ENCODE measurements at places on chromosomes 6 and 20.

- DNase-seq: no peak
Observed at GRCh38 chr6:14450578-14450977, 333.0 kb downstream of the CD83 start.

- no peak for DNase-seq
Observed at GRCh38 chr6:14134211-14134910, 16.8 kb downstream of the CD83 start.

GRCh38 chr6:106825156-106825555 lies 149.4 kb downstream of the CD24 start:
- no peak for DNase-seq

- no peak for DNase-seq
Observed at GRCh38 chr20:50052550-50053361, 60.2 kb downstream of the UBE2V1 start.

GRCh38 chr6:105301756-105302616 lies 100.9 kb downstream of the PREP start:
- no peak for DNase-seq

DNA sequence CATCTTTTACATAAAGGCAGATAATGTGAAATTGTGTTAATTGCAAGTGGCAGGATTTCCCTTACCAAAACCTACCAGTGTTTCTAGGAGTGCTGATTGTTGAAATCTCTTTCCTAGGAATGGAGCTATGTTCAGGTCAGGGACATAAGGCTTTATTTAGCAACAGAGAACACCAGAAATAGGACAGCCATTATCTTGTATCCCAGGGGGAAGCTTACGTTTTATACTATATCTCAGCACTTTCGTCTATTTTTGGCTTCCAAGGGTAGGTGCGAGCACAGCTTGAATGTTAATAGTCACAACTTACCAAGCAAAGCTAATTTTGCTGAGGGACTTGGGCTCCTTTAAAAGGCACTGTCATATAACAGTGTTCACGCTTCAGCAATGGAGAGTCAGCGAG lies 94.0 kb downstream of the SYCP2 start:
- DNase-seq: no peak

DNA sequence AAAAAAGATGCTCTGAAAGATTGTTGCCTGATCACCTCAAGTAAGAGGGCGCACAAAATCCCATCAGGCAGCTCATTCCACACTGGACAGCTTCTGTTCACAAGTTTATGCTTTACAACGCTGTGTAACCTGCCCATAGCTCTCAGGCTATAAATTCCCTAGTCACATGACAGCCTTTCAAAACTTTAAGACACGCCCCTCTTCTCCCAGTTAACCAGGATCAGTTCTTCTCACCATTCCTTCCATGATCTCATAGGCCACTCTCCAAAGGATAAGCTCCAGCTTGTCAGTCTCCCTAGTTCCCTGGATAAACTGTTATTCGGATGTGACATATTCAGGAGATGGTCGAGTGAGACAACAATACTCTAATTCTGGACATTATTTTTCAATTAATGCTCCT lies 15.0 kb downstream of the ADNP start:
- DNase-seq: no peak

- no peak for DNase-seq
Observed at GRCh38 chr6:88135578-88136114, 30.5 kb downstream of the CNR1 start.

- no peak for DNase-seq
Observed at GRCh38 chr6:41757931-41758640, 10.9 kb upstream of the PGC start.

DNA sequence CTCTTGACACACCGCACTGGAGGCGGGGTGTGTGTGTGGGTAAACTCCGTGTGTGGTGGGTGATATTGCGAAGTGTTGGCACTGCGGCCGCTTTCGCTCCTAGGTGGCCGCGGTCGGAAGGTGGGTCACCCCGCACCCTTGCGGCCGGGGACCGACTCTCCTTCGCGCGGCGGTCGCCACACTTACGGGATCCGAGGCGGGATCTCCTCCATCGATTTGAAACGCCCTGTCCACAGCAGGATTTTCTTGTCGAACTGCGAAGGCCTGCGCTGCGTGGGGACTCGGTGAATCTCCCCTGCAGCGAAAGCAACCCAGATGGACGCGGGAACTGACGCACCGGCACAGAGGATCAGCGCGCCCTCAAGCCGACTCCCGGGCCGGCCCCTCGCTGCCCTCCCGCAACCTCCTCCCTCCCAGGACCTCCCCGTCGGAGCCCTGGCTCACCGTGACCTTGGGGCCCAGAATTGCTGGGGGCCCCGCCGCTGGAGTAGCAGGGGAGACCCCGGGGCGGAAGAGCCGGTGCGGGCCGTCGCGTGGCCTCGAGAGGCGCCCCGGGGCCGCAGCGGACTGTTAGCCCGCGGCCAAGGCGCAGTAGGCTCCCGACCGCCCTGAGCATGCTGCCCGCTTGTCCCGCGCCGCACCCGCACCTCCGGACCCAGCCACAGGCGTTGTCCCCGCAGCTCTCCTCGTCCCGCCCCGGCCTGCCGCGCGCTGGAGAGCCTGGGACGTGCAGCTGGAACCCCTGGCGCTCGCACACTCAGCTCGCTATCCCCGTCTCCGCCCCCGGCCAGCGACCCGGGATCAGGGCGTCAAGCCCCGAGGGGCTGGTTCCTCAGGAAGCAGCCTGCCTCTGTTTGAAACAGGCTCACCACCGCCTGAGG lies at the start of gene FAM162B:
FAM162B (minus strand) TSS at position 759 of the 881 bp plus-strand sequence; CDS start at position 616, 143 bp downstream.
- no peak for DNase-seq

- no peak for DNase-seq
Observed at GRCh38 chr20:5349448-5349847, 32.7 kb upstream of the PROKR2 start.

DNA sequence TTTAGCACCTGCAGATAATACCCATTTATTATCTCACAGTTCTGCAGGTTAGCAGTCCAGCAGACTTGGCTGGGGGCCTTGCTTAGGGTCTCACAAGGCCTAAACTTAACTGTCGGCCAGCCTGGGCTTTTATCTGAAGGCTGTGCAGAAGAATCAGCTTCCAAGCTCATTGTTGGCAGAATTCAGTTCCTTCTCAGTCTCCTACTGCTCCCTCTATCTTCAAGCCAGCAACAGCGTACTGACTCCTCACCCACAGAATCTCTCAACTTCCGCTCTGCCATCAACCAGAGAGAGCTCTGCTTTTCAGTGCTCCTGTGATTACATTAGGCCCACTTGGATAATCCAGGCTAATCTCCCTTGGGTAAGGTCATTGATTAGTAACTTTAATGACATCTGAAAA lies 30.2 kb upstream of the NHSL1 start:
- no peak for DNase-seq

DNA sequence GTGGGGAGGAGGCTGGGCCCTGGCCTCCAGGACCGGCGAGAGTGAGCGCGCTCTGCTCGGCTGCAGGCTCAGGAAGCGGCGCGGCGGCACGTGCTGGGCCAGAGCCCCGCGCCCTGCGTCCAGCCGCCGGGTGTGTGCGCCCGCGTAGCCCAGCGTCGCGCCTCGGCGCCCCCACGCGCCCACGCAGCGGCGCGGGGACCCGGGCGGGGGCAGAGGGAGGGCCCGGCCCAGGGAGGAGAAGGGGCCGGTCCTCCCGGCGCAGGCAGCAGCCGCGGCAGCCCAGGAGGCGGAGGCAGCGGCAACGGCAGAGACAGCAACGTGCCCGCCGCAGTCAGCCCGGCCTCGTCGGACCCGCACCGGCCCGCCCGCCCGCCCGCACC lies at the start of gene EYA2:
EYA2 (plus strand) TSS at position 265 of the 380 bp plus-strand sequence. CDS start 95,168 bp downstream, outside the sequence.
- DNase-seq: no peak

DNA sequence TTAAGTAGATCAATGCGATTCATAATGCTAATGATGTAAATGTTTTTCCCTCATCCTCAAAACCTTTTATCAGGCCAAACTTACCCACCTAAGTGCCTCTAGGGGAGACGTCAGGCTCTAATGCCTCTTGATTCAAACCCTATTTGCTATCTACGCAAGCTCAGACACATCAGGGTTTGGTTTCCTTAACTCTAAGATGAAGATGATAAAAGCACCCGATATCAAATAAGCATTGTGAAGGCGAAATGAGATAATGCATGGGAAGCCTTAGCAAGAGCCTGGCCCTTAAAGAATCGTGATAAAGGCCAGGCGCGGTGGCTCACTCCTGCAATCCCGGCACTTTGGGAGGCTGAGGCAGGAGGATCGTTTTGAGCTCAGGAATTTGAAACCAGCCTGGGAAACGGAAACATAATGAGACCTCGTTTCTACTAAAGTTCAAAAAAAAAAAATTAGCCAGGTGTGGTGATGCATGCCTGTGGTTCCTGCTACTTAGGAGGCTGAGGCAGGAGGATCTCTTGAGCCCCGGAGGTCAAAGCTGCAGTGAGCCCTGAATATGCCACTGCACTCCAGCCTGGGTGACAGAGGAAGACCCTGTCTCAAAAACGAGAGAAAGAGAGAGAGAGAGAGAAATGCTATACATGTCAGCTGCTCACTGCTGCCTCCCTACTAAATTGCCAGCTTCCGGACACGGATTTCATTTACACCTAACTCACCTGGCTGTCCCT lies 13.5 kb downstream of the CNKSR3 start:
- DNase-seq: no peak

GRCh38 chr20:1232286-1233111 lies 6.7 kb downstream of the RAD21L1 start:
- DNase-seq: no peak

DNA sequence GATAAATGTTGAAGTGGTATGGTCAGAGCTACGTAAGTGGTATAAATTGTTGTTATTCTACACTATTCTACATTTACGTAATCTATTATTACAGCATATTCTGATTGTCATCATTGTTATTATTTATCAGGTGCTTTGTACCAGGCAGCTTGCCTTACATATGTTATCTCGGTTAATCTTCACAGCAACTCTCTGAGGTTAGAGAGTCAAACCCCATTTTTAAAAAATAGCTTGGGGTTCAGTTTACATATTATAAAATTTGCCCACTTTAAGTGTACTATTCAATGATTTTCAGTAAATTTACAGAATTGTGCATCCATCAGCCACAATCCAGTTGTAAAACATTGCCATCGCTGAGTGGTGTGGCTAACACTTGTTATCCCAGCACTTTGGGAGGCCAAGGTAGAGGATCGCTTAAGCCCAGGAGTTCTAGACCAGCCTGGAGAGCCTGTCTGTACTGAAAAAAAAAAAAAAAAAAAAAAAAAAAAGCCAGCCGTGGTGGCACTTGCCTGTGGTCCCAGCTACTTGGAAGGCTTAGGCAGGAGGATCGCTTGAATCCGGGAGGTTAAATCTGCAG lies 35.5 kb downstream of the PPP1R16B start:
- DNase-seq: no peak

GRCh38 chr20:42366626-42367025 lies 748.4 kb upstream of the CHD6 start:
- DNase-seq: no peak

DNA sequence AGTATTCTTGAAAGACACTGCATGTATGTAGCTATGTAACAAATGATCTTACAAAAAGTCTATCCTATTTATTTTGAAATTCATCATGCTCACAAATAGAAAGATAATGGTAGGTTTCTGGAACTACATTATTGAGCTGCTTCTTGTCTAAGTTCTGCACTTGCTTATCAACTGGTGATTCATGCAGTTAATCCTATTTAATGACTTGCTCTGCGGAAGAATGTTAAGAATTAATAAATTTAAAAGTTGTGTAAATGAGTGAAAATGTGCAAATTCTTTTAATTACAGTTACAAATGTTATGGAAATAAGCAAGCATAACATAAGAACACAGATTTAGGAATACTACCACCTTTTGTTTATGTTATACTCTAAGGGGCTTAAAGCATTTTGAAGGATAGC lies 67.1 kb upstream of the MCM9 start:
- no peak for DNase-seq

DNA sequence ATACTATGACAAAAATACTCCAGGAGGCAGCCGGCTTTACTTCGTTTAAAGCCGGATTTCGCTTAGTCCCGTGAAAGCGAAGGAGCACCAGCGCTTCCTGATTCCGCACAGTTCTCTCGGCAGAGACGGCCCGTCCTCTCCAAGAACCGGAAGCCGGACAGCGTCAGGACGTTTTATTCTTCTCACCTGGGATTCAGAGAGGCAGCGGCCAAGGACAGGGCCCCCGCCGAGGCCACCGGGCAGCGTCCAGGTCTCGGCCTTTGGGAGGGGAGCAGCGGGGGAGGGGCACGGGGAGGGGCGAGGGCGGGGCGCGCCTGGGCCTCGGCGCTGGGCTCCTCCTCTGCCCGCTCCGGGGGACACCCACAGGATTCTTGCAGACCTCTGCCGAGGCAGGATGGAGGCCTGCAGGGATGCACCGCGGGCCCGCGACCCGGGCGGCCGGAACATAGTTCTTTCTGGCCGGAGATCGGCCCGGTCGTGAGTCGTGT lies 2.8 kb upstream of the DIDO1 start:
- peak; percentile 39 for DNase-seq

GRCh38 chr6:153553627-153554026 lies 422.5 kb upstream of the RGS17 start:
- DNase-seq: no peak

GRCh38 chr20:64268174-64268573 lies 12.6 kb downstream of the PCMTD2 start:
- DNase-seq: no peak

GRCh38 chr6:45478240-45478639 lies 100.5 kb upstream of the SUPT3H start:
- DNase-seq: no peak

DNA sequence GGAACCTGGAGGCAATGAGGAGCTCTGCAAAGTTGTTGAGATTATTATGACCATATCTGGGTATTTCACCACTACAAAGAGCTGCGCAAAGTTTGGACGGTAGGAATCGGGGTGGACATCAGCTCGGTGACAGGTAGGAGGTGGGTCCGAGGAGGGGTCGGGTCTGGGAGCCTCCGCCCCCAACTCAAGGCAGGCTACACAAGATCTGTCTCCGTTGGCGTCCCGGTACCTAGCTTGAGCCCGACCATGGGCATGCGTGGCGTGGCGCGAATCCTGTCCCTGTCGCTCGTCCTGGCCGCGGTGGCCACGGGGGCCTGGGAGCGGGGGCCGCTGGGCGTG lies 40.2 kb upstream of the ZNFX1 start:
- no peak for DNase-seq

DNA sequence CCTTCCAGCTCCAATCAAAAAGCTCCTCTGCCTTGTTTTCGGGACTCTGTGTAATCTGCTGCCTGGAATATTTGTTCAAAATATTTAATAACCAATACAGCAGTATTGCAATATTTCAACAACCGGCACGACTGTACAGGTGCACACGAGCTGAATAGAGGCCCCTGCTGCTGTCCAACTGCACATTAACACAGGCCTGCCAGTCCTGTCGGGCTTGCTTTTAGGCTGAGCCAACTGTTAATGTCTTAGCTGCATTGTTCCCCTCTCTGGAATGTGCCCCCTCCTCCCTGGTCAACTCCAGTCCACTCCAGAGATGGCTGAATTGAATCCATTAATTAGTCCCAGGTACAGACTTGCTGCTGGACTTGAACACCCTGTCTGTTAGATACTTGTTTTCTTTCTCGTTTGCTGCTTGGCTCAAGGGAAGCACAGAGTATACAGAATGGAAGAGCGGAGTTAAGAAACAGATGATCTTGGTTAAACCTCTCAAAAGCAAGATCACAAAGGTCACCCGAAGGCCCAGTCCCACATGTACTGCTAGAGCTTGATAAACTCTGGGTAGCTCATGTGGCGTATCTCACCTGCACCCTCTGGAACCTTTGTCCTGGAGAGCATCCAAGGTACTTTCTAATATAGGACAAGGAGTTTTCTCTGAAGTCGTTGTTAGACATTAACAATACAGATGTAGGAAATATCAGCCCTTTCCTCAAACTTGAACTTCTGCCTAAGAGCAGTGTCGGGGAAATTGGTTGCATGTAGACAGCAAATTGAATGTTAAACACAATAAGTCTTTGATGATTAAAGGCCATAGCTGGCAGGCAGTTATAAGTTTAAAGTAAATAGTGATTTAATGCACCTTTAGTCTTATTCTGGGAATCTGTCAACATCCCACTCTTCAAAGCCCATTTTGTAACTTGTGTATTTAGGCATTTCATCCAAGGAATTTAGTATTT lies 31.9 kb downstream of the SHLD1 start:
- no peak for DNase-seq

All from stimulated activated CD4-positive, alpha-beta T cell treated with anti-CD3 and anti-CD28 coated beads, TNF-alpha, amount 100 ng/mL, for 4 hours (primary cell).